ENCODE measurements at places on chromosomes 16 and 17. TPM values are rescaled to one million over a fixed set of nuclear protein-coding genes. Genes with fewer than 3 reads are reported as not detected.

DNA sequence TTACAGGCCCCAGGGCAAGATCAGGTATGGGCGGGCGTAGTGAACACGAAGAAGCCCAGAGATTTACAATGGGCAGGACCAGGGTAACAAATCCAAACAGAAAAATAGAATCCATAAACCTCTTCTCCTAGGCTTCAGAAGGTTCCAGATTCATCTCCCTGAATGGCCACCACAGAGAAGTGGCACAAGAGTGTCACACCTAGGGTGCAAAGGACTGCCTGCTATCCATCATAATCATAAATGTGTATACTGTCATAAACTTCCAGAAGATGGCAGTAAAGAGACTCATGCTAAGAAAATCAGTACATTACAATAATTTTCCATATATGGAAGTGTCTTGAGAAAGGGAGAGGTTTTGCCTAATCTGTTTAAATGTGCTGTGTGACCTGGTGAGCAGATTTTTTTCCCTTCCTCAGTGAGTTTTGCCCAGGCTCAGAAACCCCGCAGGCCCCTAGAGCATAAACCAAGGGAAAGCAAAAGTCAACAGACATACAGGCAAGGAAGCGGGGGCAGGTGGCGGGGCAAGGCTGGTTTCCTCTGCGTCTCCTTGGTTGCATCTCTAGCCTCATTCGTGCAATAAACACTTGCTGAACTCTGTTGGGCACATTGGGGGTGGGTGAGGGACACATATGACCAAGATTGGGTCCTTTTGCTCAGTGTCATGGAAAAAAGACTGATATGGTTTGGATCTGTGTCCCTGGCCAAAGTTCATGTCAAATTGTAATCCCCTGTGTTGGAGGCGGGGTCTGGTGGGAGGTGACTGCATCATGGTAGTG, 92.0 kb upstream of the CDH5 start:
- DNase-seq = no peak

GRCh38 chr16:67645397-67646121, 615 bp downstream of the CARMIL2 start:
- DNase-seq = no peak

- DNase-seq = no peak
Observed at GRCh38 chr16:54000361-54000760, 286.2 kb downstream of the IRX3 start.

DNA sequence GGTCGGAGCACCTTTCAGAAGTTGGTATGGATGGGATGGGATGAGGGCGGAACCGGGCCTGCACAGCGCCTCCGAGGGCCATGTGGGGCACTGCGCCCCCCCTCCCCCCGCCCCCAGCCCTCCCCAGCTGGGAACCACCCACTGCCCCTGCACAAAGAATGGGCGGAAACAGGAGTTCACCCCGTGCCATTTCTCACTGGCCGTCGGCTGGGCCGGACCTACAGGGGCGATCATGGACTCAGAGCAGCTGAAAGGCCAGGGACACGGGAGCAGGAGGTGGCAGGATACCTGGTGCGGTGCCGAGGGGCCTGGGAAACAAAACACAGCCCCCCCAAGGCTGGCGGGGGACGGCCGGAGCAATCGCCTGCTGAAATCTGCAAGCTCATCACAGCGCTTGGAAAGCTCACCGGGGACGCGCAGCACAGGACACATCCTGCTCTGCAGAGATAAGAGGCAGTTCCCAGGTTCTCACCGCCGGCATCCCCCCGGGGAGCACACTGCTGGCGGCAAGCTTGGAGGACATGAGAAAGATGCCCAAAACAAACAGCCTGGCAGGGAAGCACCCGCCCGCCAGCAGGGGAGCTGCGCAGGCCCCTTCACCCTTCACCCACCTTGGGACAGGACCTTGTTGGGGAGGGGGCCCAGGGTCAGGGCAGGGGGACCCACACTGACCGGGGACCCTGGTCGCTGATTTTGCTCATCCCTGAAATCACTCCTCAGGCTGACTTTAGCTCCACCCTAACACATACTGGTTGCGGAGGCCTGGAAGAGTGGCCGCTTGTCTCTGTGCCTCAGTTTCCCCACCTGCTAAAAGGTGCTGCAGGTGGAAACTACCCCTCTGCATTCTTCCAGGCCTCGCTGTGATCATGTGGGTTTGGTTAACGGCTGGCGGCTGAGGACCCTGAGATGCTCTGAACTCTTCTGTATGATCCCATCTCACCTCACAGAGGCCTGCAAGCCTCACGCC, 263.9 kb downstream of the C16orf95 start:
- DNase-seq = no peak

DNA sequence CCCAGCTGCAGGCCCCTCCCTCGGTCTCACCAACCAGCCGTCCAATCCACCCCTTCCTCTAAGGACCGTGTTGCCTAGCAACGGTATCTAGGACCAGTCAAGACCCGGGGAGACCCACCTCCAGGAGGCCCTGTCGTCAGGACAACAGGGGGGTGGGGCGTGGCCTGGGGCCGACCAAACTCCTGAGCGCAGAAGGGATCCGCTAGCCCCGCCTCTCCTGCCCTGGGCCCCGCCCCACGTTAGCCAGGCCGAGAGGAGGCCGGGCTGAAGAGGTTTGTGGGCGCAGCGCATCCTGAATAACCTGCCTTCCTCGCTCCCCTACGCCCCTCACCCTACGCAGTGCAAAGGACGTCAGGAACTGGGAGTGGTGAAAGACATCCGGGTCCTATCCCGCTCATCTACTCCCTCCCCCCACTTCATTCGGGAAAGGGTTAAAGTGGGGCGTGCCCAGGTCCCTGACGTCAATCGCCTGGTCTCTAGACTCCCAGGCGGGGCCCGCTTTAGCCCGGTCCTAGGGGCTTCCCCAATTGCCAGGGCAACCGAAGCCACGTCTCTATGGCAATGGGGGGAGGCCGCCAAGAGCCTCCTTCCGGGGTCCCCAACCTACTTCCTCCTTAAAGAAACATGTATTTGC, 14.7 kb downstream of the DLG4 start:
- DNase-seq = peak; percentile 93

DNA sequence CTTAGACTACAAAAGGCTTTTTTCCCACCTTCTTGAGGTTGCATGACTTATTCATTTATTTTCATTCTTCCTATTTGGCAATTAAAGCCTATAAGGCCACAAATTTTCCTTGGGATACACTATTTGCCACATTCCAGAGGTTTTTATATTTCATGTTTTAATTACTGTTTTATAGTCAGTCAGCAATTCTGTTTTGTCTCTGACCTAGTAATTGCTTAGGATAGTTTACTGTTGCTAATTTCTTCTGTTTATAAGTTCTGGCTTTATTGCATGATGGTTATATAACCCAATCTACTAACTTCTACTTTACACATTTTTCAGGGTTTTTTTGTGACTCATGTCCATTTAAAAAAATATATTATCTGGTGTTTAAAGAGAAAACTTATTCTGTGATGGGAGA, 2.5 kb downstream of the ZNF23 start:
- no peak for DNase-seq

TBC1D3K gene
- total RNA-seq = not detected

CAPNS2 gene
- not detected for total RNA-seq

COTL1 gene
- total RNA-seq = 14.4 TPM

SPN gene
- 0.91 TPM for total RNA-seq

C17orf50 gene
- not detected for total RNA-seq

Data from Right ventricle myocardium superior (tissue), 1 donor.